ENCODE measurements at places on chromosomes 1 and 21. TPM values are rescaled to one million over a fixed set of nuclear protein-coding genes. Genes with fewer than 3 reads are reported as not detected.
A peak's percentile ranks its signal among the peaks of the same experiment; 100 is the strongest.

DNA sequence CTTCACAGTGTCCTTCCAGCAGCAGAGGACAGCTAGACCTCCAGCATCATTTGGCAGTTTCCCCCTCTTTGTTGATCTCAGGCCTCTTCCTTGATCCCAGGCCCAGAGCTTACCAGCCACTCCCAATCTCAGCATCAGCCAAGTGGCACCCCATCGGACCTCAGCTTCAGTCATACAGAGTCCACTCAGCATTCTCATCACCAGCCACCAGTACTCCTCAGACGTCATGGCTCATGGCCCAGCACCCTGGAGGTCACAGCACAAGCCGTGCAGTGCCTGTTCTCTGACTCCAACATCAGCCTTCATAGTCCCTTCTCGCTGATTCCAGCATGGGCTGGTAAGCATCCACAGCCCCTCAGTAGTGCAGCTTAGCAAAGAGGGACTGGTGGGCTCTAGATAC lies 487.6 kb upstream of the DAB1 start:
- H3K27ac ChIP-seq: no peak overlapping the region
- no peaks in the 10 kb centered on the region for H3K36me3 ChIP-seq
- H3K4me1 ChIP-seq: no peaks in the 10 kb centered on the region
- no peak for DNase-seq

DNA sequence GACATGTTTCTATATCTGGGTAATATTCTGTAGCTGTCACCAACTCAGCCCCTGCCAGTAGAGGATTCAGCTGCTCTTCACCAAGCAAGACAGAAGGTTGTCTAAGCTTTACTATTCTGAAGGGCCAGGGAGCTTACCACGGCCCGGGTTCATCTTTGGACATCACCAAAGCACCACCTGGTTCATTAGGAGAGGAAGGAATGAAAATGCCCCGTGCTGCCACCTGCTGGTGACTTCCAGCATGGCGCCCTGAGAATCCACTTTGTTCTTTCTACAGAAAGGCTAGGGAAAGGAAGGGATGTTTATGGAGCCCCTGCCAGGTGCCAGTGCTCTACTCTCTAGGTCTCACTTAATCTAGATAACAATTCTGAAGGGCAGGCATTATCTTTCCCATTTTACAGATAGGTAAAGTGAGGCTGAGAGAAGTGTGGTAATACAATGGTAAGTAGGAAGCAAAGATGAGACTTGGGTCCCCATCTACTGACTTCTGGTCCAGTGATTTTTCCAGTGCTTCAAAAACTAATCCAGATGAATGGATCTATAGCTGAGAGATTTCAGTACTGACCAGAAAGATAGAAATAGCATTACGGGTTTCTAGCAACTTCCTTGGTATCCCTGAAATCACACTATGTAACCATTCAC lies 79.5 kb downstream of the BEND5 start:
- peaks cover 16% of the 10 kb centered on the region for H3K27me3 ChIP-seq
- H3K4me3 ChIP-seq: no peak overlapping the region
- H3K36me3 ChIP-seq: no peaks in the 10 kb centered on the region
- peak; percentile 68 for DNase-seq

GRCh38 chr1:100832694-100833428 lies 61.8 kb downstream of the EXTL2 start:
- H3K4me3 ChIP-seq: no peak overlapping the region
- DNase-seq: no peak
- H3K27ac ChIP-seq: no peak overlapping the region
- H3K36me3 ChIP-seq: no peaks in the 10 kb centered on the region
- H3K27me3 ChIP-seq: no peaks in the 10 kb centered on the region

GRCh38 chr1:248596615-248597014 lies 885 bp downstream of the OR2T10 start:
- no peaks in the 10 kb centered on the region for H3K27me3 ChIP-seq
- no peaks in the 10 kb centered on the region for H3K36me3 ChIP-seq
- H3K4me3 ChIP-seq: no peak overlapping the region
- peak overlapping the region; percentile 34 for H3K27ac ChIP-seq
- no peak for DNase-seq

DNA sequence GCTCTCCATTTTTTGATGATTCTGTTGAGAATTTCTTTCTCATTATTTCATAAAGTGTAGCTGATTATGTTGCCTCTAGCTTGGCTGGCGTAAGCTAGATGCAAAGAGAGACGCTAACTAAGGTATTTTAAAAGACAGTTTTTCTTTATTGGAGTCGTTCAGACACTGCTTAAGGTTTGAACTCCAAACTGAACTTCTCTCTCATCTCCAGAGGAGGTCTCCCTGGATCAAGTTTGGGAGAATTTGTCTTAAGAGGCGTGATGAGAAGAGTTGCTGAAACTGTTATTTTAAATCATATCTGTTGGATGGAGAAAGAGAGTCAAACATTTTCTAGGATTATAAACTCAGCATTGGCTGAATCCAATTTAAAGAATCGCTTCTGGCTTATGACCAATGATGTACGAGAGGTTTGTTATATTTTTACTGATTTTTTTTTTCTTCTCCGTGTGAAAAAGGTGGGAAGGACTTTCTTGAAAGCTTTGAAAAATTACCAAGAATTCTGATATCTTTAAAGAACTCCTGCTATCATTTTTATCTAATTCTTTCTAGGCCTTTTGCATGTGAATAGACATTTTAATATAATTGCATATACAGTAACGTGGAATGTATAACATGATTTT lies 34.0 kb downstream of the MAP3K7CL start:
- peaks cover 49% of the 10 kb centered on the region for H3K4me1 ChIP-seq
- peak overlapping the region; percentile 93 for H3K27ac ChIP-seq
- no peak overlapping the region for H3K4me3 ChIP-seq
- H3K36me3 ChIP-seq: no peaks in the 10 kb centered on the region
- peak; percentile 89 for DNase-seq
- H3K27me3 ChIP-seq: no peaks in the 10 kb centered on the region

GRCh38 chr1:192170196-192170984 lies 12.1 kb downstream of the RGS18 start:
- H3K27ac ChIP-seq: no peak overlapping the region
- H3K27me3 ChIP-seq: no peaks in the 10 kb centered on the region
- H3K4me3 ChIP-seq: no peak overlapping the region
- H3K36me3 ChIP-seq: no peaks in the 10 kb centered on the region
- H3K4me1 ChIP-seq: no peaks in the 10 kb centered on the region
- DNase-seq: no peak

- H3K27ac ChIP-seq: no peak overlapping the region
- no peak overlapping the region for H3K4me3 ChIP-seq
- DNase-seq: no peak
- no peaks in the 10 kb centered on the region for H3K27me3 ChIP-seq
Measured at GRCh38 chr1:156346636-156347035, 8.3 kb downstream of the TSACC start.

GRCh38 chr1:221418346-221418745 lies 323.5 kb downstream of the DUSP10 start:
- no peak for DNase-seq
- H3K27me3 ChIP-seq: no peaks in the 10 kb centered on the region
- H3K4me3 ChIP-seq: no peak overlapping the region

DNA sequence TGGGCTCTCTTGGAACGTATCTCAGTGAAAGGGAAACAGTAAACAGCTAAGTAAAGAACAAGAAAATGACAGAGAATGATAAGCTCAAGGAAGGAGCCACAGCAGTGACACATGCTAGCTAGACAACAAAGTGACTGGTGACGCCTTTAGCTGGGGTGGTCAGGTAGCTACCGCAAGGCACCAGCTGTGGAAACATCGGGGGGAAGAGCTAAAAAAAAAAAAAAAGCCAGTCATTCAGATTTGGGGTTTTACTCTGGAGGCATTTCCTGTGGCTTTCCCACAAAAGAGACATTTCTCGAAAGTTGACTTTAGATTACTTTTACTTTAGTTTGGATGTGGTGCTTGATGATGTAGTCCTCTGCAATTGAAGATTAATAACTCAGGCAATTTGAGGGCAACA lies 2.1 kb downstream of the FHAD1 start:
- DNase-seq: no peak
- H3K36me3 ChIP-seq: no peaks in the 10 kb centered on the region
- H3K4me3 ChIP-seq: no peak overlapping the region
- no peak overlapping the region for H3K27ac ChIP-seq
- H3K27me3 ChIP-seq: peaks cover 51% of the 10 kb centered on the region

- no peak for DNase-seq
- peaks cover 5% of the 10 kb centered on the region for H3K4me1 ChIP-seq
- H3K4me3 ChIP-seq: no peak overlapping the region
- H3K27ac ChIP-seq: no peak overlapping the region
Measured at GRCh38 chr1:54777011-54777410, 12.7 kb upstream of the PARS2 start.

DNA sequence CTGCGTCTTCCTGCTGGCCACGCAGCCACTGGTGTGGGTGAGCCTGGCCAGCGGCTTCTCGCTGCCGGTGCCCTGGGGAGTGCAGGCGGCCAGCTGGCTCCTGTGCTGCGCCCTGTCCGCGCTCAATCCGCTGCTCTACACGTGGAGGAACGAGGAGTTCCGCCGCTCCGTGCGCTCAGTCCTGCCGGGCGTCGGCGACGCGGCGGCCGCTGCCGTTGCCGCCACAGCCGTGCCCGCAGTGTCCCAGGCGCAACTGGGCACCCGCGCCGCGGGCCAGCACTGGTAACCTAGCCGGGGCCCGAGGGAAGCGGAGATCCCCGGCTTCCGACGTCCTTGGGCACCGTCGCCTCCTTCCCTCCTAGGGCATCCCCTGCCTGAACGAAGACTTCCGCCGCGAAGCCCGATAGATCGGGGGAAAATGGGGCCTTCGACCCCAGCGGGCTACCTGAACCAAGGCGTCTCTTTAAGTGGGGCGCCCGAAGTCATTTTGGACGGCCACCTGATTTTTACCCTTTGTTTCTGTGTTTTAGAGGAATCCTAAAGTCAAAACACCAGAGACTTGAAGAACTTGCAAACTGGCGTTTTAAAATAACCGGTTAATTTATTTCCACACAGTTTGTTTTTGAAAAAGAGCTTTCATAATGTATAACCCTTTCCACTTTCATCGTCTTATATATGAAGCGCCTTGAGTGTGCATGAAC lies 2.0 kb downstream of the GPR88 start:
- H3K4me1 ChIP-seq: no peaks in the 10 kb centered on the region
- no peak overlapping the region for H3K4me3 ChIP-seq
- H3K27me3 ChIP-seq: peaks cover 40% of the 10 kb centered on the region
- no peak overlapping the region for H3K27ac ChIP-seq

DNA sequence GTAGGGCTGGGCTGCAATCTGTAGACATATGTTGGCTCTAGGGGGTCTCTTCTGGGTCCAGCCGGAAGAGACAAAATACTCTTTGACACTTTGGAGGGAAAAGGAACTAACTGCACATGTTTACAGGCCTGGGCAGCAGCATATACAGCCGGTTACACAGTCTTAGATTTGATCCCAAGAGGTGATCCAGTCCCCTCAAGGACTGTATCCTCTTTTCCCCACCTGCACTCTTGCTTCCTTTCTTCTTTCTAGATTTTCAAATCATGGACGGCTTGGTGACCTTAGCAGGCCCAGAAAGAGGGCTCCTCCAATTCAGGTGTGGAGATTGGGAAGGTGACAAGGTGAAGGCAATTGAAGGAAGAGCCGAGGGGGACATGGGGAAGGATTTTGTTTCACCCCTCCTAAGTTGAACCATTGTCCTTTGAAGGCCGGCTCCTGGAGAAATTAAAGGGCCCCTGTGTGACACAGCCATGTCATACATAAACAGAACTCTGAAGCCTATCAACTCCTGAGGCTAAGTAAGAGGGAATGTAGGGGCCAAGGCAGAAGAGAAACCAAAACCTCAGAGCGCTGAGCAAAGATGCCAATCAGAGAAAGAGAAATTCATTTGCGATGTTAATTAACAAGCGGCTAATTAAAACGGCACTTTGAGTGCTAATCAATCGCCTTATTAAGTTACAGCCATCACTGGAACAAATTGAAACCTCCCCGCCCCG lies 5.9 kb upstream of the BARHL2 start:
- H3K27me3 ChIP-seq: no peaks in the 10 kb centered on the region
- DNase-seq: no peak
- no peaks in the 10 kb centered on the region for H3K36me3 ChIP-seq
- H3K27ac ChIP-seq: no peak overlapping the region
- H3K4me1 ChIP-seq: no peaks in the 10 kb centered on the region

- H3K27ac ChIP-seq: no peak overlapping the region
- DNase-seq: no peak
- no peak overlapping the region for H3K4me3 ChIP-seq
- peaks cover 24% of the 10 kb centered on the region for H3K4me1 ChIP-seq
Measured at GRCh38 chr1:5981009-5981380, 11.2 kb downstream of the NPHP4 start.

GRCh38 chr1:87786861-87787545 lies 458.3 kb downstream of the LMO4 start:
- no peaks in the 10 kb centered on the region for H3K4me1 ChIP-seq
- H3K4me3 ChIP-seq: no peak overlapping the region
- no peaks in the 10 kb centered on the region for H3K27me3 ChIP-seq
- H3K36me3 ChIP-seq: no peaks in the 10 kb centered on the region
- DNase-seq: no peak
- no peak overlapping the region for H3K27ac ChIP-seq

DNA sequence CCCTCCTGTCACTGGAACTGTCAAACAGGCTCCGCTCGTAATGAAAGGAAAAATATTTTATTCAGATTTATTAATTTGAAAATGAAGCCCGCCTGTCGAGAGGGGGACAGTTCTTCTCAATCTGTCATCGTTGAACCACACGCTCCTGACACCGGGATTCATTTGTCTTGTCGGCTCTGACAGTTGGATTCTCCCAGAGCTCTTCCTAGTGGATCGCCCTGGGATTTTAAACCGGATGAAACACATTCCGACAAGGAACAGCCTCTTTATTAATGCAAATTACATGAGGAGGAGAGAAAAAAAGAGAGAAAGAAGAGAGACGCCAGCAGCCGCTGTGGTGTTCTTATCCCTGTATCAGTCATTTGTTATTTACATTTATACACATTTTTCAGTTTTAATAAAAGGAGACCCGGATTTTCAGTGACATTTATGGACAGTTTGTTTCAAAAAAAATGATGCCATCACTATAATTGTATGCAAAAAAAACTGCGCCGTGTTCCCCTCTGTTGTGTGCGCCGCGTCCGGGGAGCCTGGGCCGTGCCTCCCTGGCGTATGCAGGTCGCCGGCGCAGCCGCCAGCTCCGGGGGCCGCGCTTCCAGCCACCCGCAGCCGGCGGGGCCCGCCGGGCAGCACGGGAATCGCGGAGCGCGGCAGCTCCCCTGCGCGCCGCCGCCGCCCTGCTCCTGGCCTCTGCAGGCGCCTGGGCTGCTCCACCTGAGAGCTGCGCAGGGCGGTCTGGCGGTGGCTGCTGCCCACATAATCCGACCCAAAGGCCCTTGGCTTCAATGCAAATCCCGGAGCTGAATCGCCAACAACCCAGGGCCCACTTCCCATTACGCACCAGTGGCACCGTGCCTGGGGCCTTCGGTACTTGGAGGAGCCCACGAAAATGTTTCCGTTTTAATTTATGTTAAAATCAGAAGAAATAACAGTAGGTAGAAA lies 237.9 kb upstream of the PBX1 start:
- no peaks in the 10 kb centered on the region for H3K4me1 ChIP-seq
- no peak for DNase-seq

Gene SELENBP1
- total RNA-seq: 11.6 TPM

Gene LENEP
- not detected for total RNA-seq

Gene KPRP
- 0.25 TPM for total RNA-seq

Gene ANGPTL7
- not detected for total RNA-seq

Gene ADCY10
- total RNA-seq: 0.35 TPM

Gene CIART
- 5.0 TPM for total RNA-seq

Gene NOC2L
- total RNA-seq: 117 TPM

Gene LCE3D
- total RNA-seq: not detected

Gene CLEC20A
- not detected for total RNA-seq

Gene RHBG
- total RNA-seq: not detected

All from MCF 10A (cell line).